ENCODE measurements at places on chromosomes 16 and 17. TPM values are rescaled to one million over a fixed set of nuclear protein-coding genes. Genes with fewer than 3 reads are reported as not detected.

Gene OTOP3
- total RNA-seq = not detected

Gene MFAP4
- total RNA-seq = 41.3 TPM

Gene CTRB2
- not detected for total RNA-seq

Gene ACBD4
- 3.5 TPM for total RNA-seq

Gene ABAT
- 5.8 TPM for total RNA-seq

Gene MRPL28
- 69.3 TPM for total RNA-seq

Gene NPW
- total RNA-seq = 0.65 TPM

Gene SHBG
- 0.37 TPM for total RNA-seq

Gene ABCA3
- 5.3 TPM for total RNA-seq

Gene VPS25
- 67.1 TPM for total RNA-seq

Gene SULT1A2
- not detected for total RNA-seq

Gene SIRT7
- 13.1 TPM for total RNA-seq

Gene PRSS36
- total RNA-seq = 0.30 TPM

Gene MED31
- total RNA-seq = 7.8 TPM

Gene PMP22
- 19.6 TPM for total RNA-seq

Gene SEPTIN12
- not detected for total RNA-seq

Gene SUPT4H1
- total RNA-seq = 29.7 TPM

Gene PPL
- under 0.01 TPM for total RNA-seq

Gene PYY
- not detected for total RNA-seq

Gene MYLK3
- 0.32 TPM for total RNA-seq

Gene SLC6A2
- total RNA-seq = not detected

Gene FADS6
- not detected for total RNA-seq

Gene CKLF
- 51.1 TPM for total RNA-seq

Gene TP53TG3D
- not detected for total RNA-seq

Gene FN3K
- total RNA-seq = 10.4 TPM

Gene KRT9
- total RNA-seq = not detected

Gene ITGAL
- 0.89 TPM for total RNA-seq

Gene OR4D1
- not detected for total RNA-seq

Gene PIPOX
- 1.7 TPM for total RNA-seq

Gene PABPN1L
- total RNA-seq = not detected

Gene AANAT
- not detected for total RNA-seq

Gene SLC5A11
- total RNA-seq = not detected

Gene FBXO39
- total RNA-seq = 0.14 TPM

Gene TRPV2
- total RNA-seq = 49.9 TPM

Gene GPR139
- not detected for total RNA-seq

Gene KRT28
- not detected for total RNA-seq
